B cell (primary cell): ENCODE measurements at places on chromosomes 2 and 18.

GRCh38 chr2:158990397-158991214, 22.2 kb downstream of the TANC1 start:
- no peak overlapping the region for H3K4me3 ChIP-seq
- no peaks in the 10 kb centered on the region for H3K36me3 ChIP-seq
- DNase-seq = no peak
- H3K27ac ChIP-seq = no peak overlapping the region
- no peaks in the 10 kb centered on the region for H3K27me3 ChIP-seq
- H3K4me1 ChIP-seq = no peaks in the 10 kb centered on the region

DNA sequence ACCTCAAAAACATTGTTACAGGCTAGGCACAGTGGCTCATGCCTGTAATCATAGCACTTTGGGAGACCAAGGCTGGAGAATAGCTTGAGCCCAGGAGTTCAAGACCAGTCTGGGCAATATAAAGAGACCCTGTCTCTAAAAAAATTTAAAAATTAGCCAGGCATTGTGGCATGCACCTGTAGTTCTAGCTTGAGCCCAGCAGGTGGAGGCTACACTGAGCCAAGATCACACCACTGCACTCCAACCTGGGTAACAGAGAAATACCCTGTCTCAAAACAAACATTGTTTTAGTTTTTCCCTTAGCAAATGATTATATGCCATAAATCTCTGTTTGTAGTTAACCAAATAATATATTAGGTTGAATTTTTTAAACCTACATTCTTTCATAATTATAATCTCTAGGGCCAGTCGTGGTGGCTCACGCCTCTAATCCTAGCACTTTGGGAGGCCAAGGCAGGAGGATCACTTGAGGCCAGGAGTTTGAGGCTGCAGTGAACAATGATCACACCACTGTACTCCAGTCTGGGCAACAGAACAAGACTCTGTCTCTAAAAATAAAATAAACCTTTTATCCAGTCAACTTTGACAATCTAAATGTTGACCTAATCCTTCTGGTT, 13.3 kb upstream of the CYP20A1 start:
- H3K4me1 ChIP-seq = no peaks in the 10 kb centered on the region
- H3K27ac ChIP-seq = no peak overlapping the region
- peak; percentile 46 for DNase-seq
- no peaks in the 10 kb centered on the region for H3K27me3 ChIP-seq

DNA sequence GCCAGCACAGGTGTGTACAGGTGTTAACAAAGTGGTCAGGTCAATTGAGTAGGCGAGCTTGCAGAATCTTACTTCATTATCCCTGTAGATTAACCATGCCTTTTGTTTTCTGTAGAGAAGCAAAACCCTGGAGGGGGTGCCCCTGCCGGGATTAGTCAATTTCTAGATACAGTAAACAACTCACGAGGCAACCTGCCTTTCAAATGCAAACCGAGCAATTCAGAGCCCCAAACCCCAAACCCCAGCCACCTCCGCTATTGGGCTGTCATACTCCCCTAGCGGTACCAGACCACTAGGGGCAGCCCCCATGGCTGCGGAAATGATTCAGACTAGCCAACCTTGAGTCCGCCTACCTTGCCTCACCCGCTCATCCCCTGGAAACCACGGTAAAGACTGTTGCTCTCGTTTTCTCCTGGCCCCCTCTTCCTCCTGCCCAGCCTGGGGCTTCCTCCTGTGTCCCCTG, 61.4 kb upstream of the KIF5C start:
- peaks cover 3% of the 10 kb centered on the region for H3K27me3 ChIP-seq
- peaks cover 7% of the 10 kb centered on the region for H3K4me1 ChIP-seq
- H3K4me3 ChIP-seq = no peak overlapping the region
- no peak overlapping the region for H3K27ac ChIP-seq

DNA sequence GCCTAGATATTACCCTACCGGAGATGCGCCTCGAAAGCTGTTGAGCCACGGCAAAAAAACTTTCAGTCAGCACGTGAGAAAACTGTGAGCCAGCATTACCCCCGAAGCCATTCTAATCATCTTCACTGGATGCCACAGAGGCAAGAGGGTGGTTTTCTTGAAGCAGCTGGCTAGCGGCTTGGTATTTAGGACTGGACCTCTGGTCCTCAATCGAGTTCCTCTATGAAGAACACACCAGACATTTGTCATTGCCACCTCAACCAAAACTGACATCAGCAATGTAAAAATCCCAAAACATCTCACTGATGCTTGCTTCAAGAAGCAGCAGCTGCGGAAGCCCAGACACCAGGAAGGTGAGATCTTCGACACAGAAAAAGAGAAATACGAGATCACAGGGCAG, 52.8 kb upstream of the SLC66A3 start:
- no peaks in the 10 kb centered on the region for H3K36me3 ChIP-seq
- no peak overlapping the region for H3K27ac ChIP-seq
- no peak for DNase-seq
- H3K4me1 ChIP-seq = no peaks in the 10 kb centered on the region
- H3K4me3 ChIP-seq = no peak overlapping the region

- H3K36me3 ChIP-seq = peaks cover 1% of the 10 kb centered on the region
- DNase-seq = peak; percentile 46
- peaks cover 54% of the 10 kb centered on the region for H3K4me1 ChIP-seq
- peaks cover 58% of the 10 kb centered on the region for H3K27me3 ChIP-seq
- peak overlapping the region; percentile 6 for H3K27ac ChIP-seq
- peak overlapping the region; percentile 26 for H3K4me3 ChIP-seq
Measured at GRCh38 chr2:161414042-161415033, 1.8 kb upstream of the TBR1 start.

DNA sequence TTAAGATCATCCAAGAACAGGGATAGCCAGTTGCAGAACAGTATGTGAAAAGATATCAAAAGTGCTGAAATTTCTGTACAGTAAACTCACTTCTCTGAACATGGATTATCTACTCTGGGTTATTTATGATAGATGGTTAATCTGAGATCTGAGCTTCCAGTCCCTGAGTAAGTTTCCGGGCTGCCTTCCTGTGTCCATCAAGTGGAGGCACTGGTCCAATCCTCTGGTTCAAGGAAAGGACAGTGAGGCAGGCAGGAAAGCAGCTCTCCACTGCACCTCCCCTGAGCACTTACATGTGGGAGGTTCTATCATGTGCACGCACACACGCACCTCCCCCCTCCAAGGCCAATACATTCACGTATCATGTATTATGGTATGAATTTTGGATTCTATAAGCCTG, 32.5 kb downstream of the GPR45 start:
- no peak overlapping the region for H3K27ac ChIP-seq
- no peak for DNase-seq
- peaks cover 2% of the 10 kb centered on the region for H3K36me3 ChIP-seq
- H3K27me3 ChIP-seq = no peaks in the 10 kb centered on the region
- H3K4me3 ChIP-seq = no peak overlapping the region

DNA sequence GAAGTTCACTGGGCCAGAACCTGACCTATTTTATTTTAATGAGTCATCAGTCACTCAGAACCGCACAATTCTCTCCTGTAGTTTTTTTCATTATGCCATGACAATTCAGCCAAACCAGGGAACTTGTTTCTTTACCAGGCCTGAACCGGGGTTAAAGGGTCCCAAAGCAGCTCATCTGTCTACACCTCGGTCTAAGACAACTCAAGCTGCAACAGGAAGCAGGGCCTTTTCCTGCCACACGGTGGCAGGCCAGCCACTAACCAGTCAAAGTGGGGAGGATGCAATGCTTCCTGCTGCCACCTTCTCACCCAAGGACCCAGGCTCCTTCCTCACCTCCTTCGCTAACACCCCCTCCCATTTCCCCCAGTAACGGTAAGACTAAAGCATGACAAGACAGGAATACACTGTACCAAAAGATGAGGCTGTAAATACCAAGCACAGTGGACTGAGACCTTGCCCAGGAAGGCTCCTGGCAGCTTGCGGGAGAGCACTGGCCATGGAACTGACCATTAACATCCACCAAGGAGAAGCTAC, 56.7 kb upstream of the ACKR3 start:
- peaks cover 15% of the 10 kb centered on the region for H3K4me1 ChIP-seq
- H3K27me3 ChIP-seq = no peaks in the 10 kb centered on the region
- peak; percentile 80 for DNase-seq
- H3K36me3 ChIP-seq = no peaks in the 10 kb centered on the region
- no peak overlapping the region for H3K4me3 ChIP-seq

GRCh38 chr2:239268549-239268948, 132.3 kb downstream of the HDAC4 start:
- peaks cover 55% of the 10 kb centered on the region for H3K4me1 ChIP-seq
- no peak overlapping the region for H3K4me3 ChIP-seq
- DNase-seq = peak; percentile 41
- H3K36me3 ChIP-seq = no peaks in the 10 kb centered on the region
- H3K27me3 ChIP-seq = peaks cover 17% of the 10 kb centered on the region
- H3K27ac ChIP-seq = no peak overlapping the region

DNA sequence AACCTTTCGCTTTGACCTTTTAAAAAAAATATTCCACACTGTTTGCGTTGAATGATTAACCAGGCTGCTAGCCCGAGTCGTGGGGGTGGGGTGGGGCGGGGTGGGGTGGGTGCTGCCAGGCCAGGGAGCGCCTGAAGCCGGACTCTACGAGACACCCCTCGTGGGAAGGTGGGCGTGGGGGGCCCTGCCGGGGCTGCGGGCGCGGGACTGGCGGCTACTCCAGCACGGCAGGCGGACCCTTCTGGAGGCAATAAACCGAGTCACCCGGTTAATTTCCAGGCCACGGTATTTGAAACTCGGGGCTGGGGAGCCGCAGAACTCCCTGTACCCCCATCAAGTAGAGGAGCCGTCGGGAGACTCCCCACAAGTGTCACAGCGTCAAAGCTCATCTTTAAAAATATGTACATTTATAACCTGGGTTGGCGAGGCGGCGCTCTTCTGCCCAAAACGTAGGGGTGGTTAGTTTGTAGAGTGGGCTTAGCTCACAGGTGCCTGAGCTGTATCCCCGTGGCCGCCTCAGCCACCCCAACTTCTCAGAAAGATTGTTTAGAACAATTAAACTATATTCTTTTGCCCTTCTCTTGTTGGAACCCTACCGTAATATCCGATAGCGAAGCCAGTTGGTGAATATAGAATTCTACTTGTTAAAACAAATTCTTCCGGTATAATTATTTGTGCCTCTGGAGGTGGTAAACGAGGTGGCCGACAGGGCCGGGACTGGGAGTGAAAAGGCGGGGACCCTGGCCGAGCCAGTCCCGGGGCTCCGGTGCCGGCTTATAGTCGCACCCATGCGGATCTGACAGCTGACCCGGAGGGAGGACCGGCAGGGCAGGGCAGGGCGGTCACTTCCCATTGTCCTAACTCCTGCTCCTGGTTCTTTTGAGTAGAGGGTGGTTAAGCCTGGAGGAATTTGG, 1.4 kb downstream of the B3GNT2 start:
- H3K27me3 ChIP-seq = no peaks in the 10 kb centered on the region
- peak overlapping the region; percentile 80 for H3K27ac ChIP-seq
- DNase-seq = peak; percentile 68
- H3K4me3 ChIP-seq = peak overlapping the region; percentile 96
- H3K36me3 ChIP-seq = no peaks in the 10 kb centered on the region

DNA sequence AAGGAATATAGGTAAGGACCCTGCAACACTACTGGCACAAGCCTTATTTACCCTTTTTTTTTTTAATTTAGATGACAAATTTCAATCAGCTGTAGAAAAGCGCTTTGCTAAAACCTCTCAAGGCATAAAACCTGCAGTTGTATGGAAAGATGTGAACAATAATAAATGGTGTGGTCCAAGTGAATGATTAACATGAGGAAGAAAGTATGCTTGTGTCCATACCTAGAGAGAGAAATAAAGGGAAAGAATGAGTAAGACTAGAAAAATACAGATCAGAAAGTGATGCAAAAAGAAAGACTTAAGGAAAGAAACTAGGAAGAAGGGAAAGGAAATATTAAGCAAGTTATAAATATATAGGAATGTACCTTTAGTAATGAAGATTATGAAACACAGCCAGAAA, 119.2 kb upstream of the SCN7A start:
- no peaks in the 10 kb centered on the region for H3K27me3 ChIP-seq
- no peak overlapping the region for H3K4me3 ChIP-seq
- H3K4me1 ChIP-seq = no peaks in the 10 kb centered on the region
- no peak for DNase-seq
- no peaks in the 10 kb centered on the region for H3K36me3 ChIP-seq

- DNase-seq = no peak
- H3K27me3 ChIP-seq = no peaks in the 10 kb centered on the region
- H3K27ac ChIP-seq = no peak overlapping the region
- no peaks in the 10 kb centered on the region for H3K36me3 ChIP-seq
- no peak overlapping the region for H3K4me3 ChIP-seq
Measured at GRCh38 chr2:217467331-217467730, 535.5 kb downstream of the TNS1 start.
